ENCODE measurements at places on chromosomes 3 and 15. TPM values are rescaled to one million over a fixed set of nuclear protein-coding genes. Genes with fewer than 3 reads are reported as not detected.

DNA sequence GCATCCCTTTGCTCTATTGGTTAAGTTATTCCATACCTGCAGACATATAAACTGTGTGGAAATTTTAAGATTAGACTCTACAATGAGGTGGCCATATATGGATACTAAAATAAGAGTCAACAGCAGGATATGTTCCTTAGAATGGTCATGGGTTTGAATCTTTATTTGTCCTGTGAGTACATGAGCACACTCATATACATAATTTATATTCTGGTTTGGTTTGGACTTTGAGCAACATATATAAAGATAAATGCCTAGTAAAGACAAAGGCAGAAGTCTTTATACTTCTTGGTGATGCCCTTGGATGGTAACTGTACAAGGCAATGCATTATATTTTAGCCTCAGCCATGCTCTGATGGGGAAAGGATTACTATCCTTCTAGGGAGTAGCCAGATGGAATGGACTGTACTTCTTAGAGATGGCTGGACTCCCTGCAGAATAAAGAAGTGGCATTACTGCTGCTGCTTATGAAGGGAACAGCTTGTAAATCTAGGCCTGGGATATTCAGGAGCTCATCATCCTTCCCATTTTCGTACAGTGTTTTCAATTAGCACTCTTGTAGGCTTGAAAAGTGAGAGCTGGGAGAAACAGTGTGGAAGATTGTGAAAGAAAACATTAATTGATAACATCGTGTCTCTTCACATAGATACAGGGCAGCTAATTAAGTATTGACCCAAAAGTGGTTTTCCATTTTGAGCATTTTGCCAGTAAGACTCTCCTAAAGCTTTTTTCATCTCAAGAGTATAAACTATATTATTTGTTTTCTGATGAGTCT is 60.4 kb downstream of the HMG20A start:
- no peak for DNase-seq

DNA sequence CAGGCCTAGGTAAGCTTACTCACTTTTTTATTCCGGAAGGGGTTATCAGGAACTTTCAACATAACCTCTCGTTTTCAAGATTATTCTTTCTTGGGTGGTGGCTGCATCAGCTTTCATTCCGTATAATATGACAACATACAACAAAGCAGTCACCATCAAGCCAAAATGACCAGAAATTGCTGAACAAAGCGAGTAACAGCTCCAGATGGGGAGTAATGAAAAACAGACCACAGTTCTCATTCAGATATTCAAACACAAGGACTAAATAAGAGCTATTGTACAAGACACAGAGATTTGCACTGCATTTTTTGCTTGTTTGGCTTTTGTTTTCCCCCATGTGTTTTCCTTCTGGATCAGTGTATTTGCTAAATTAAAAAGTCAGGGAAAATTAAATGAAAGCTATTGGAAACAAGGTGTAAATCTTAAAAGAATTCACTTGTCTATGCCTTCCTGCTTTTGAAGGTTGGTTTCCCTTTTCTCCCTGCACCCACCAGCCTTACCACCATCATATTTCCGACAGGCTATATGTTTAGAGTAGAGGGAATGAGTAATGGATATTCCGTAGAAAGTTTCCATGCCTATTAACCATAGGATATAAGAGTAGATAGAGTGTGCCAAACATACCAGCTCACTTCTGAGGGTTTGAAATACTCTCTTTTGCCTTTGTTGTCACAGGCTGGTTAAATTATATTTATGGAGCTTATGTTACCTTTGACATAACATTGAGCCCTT is 213.6 kb downstream of the RBMS3 start:
- peak; percentile 17 for DNase-seq

Gene SENP2
- total RNA-seq: 43.4 TPM

- DNase-seq: no peak
Observed at GRCh38 chr3:45730409-45731154, 41.4 kb downstream of the SACM1L start.

GRCh38 chr3:153158961-153159735 is 2.9 kb upstream of the RAP2B start:
- no peak for DNase-seq

- DNase-seq: no peak
Observed at GRCh38 chr15:69841113-69841828, 256.4 kb downstream of the TLE3 start.

DNA sequence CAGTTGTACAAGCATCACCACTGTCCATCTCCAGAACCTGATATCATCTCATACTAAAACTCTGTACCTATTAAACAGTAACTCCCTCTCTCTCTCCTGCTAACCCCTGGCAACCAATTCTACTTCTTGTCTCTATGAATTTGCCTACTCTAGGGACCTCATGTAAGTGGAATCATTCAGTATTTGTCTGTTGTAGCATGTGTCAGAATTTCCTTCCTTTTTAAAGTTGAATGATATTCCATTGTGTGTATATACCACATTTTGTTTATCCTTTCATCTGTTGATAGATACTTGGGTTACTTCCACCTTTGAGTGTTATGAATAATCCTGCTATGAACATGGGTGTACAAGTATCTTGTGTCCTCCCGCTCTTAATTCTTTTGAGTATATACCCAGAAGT is 16.6 kb downstream of the ZNF592 start:
- DNase-seq: no peak

Gene UBE2Q2
- 18.1 TPM for total RNA-seq

Gene EPHB3
- total RNA-seq: 19.4 TPM

GRCh38 chr3:135973841-135974240 is 8.3 kb downstream of the PPP2R3A start:
- no peak for DNase-seq

Gene CACNA2D3
- not detected for total RNA-seq

- peak; percentile 69 for DNase-seq
Observed at GRCh38 chr15:40064231-40064894, 25.4 kb upstream of the SRP14 start.

Gene GXYLT2
- total RNA-seq: 10.7 TPM

- no peak for DNase-seq
Observed at GRCh38 chr15:42083605-42083908, 10.8 kb downstream of the PLA2G4D start.

Gene PFN2
- 374 TPM for total RNA-seq

DNA sequence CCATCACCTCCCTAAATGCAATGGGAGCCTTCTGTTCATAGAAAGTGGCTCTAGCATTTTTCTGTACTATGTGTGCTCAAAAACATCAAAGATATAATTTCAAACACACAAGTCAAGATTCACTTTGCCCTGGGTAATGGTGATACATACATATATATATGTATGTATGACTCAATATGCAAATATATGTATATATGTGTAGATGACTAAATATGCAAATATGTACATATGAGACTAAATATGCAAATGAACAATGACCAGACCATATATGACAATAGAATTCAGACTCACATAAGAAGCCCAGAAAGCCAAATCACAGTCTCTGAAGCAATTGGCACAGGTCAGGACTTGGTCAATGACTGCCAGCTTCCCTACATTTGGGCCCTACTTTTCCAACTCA is 36.9 kb upstream of the SNRK start:
- no peak for DNase-seq

Gene FAH
- 5.3 TPM for total RNA-seq

DNA sequence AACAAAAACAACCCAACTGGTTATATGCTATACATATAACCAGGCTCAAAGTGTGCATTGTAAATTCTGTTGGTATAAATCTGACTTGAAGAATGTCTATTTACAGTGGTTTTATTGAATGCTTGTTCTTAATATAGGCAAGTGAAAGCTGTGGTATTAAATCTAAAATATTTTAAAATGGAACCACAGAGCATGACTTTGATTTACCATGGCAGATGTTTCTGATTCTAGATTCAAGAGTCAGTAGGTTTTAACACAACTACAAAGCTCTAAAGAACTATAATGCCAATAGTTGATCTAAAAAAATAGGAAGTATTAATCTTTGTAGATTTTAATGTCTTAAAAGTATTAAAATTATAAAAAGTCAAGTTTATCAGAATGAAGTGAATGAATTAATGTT is 141.9 kb upstream of the PLSCR5 start:
- peak; percentile 17 for DNase-seq

Gene HMG20A
- 49.9 TPM for total RNA-seq

Gene PLS1
- total RNA-seq: 8.9 TPM

DNA sequence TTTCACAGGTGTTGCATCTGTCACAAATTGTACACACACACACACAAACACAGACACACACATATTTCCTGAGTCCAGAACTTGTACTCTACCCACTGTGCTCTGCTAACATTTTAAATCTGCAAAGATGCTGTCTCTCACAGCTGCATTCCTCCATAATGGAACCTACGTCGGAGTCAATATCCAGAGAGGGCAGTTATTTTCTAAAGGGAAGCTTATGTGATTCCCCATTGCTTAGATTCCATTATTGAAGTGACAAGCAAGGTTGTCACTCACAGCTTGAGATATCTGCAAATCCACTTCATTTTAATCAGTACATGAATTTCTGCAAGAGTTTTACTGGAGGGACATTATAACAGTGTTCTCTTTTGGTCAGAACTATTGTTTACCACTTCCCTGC is 992.4 kb downstream of the NSUN3 start:
- no peak for DNase-seq

- peak; percentile 86 for DNase-seq
Observed at GRCh38 chr15:59689626-59690236, 611 bp upstream of the BNIP2 start.

DNA sequence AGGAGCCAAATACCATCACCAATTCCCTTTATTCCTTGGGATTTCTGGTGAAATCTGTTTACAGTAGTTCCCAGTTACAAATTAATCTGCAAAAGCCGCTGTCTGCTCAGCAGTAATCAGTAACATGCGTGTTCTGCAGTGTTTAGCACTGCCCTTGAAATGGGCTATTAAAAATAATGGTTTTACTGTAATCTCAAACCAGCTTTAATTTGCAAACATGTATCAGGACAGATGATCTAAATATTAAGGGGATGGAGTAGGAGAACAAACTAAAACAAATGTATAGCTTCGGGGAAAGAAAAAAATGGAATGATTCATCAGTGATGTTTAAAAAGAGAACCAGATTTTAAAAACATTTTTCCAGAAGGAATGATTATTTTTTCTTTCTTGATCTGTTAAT is 513.2 kb downstream of the MECOM start:
- DNase-seq: no peak

DNA sequence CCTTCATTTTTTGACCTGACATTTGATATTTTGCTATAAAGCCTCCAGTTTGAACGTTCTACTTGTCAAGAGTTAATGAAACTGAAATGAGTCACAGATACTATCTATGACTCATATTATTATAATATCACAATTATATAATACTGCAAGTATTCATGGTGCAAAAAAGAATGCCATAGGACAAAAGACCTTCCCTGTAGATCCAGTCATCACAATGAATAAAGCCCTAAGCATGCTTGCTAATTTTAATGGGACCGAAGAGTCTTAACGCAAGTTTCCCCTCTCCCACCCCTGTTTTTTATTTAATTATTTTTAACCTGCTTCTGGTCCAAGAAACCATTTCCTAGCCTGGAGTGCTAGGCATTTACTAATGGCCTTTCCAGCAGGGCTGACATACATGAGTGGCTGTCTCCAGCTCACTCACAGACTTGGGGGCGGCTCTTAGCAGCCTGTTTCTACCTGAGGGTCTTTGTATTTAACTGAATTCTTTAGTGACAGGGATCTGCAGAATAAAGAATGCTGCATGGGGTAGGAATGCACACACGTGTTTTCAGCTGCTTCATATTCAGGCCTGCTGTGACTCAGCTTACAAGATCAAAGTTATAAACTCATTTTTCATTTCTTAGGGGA is 61.2 kb downstream of the THBS1 start:
- peak; percentile 18 for DNase-seq

Gene CLDN11
- not detected for total RNA-seq

- no peak for DNase-seq
Observed at GRCh38 chr15:94586099-94586498, 354.7 kb downstream of the MCTP2 start.

DNA sequence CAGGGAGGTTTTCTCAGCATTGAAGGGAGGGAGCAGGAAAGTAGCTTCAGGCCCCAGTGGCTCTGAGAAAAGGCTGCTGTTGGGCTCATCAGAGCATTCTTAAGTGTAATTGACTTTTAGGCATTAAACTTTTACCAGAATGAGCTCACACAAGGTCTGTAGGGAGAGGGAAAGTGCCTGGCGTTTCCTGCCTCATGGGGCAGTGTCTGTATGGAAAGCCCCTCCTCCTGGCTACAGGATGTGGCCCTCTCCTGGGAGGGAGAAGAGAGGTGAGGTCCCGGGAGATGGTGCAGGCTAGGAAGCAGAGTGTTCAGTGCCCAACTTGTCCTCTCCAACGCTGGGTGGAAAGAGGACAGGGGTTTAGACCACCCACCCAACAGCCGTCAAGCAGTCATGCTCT is 21.3 kb upstream of the SCN10A start:
- DNase-seq: no peak

Gene SLC28A2
- total RNA-seq: not detected

Gene IMPG2
- 0.13 TPM for total RNA-seq

Gene NOX5
- not detected for total RNA-seq

GRCh38 chr3:55683666-55684270 is 196.7 kb upstream of the WNT5A start:
- peak; percentile 41 for DNase-seq

DNA sequence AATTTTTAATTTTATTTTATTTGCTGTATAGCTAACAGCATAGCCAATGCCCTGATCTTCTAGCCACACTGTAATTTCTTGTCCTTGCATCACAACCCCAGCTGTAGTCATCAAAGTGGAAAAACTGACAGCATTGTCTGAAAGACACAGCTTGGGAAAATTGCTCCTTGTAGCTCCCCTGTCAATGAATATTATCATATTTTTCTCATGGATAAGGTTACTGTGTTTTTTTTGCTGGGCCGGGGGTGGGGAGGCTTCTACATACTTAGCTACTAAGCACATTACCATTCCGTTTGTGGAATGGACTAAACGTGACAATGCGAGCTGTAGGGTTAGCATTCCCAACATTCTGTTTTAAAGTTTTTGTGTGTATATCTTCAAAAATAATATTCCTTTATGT is 381.3 kb downstream of the TIGIT start:
- DNase-seq: no peak

DNA sequence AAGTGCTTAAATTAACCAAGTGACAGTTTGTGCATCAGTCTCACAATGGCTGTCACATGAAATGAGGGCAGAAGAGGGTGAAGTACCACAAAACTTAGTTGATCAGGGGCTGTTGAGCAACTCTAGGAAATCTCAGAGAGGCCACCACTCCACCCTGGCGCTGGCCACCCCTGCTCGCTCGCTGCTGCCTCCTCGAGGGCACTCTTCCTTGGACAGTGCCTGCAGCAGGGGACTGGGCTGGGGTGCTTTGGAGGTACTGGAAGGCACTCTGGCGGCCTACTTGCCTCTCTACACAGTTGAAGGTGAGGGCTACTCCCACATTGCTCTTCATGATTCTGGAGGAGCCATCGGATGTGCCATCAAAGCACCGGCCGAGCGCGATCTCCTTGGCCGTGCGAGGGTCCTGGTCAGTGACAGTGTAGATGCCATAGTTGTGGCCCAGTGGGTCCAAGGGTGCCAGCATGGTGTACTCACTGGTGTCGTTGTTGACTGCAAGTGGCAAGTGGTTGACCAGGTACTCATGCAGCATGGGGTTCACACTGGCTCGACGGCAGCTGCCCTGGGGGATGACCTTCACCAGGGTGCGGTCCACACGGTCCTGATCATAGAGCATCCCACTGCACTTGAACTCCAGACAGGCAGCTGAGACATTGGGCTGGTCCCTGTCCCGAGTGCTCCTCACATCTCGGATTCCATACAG is 11.6 kb upstream of the CLPX start:
- no peak for DNase-seq

Gene IFT57
- 48.8 TPM for total RNA-seq

Gene MESP2
- 0.26 TPM for total RNA-seq

All from A673 (cell line).